ENCODE measurements at places on chromosomes 4 and X. TPM values are rescaled to one million over a fixed set of nuclear protein-coding genes. Genes with fewer than 3 reads are reported as not detected.

DNA sequence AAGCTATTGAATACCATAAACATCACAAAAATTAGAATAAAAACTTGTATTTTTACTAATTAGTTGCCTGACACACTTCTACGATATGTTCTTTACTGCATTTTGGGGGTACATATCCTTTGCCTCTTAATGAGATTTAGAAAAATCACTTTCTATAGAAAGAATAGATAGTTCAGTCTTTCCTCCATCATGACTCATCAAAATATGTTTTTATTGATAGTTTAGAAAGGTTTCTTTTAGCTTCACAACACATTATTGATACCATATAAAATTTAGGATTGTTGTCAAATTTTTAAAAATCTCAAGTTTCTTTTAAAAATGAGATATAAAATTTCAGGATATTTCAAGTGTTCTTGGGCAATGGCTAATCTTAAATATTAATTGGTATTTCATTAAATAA is 74.5 kb upstream of the NOCT start:
- H3K4me3 ChIP-seq, result no peak overlapping the region
- H3K36me3 ChIP-seq, result no peaks in the 10 kb centered on the region
- no peak for DNase-seq
- H3K27me3 ChIP-seq, result no peaks in the 10 kb centered on the region

DNA sequence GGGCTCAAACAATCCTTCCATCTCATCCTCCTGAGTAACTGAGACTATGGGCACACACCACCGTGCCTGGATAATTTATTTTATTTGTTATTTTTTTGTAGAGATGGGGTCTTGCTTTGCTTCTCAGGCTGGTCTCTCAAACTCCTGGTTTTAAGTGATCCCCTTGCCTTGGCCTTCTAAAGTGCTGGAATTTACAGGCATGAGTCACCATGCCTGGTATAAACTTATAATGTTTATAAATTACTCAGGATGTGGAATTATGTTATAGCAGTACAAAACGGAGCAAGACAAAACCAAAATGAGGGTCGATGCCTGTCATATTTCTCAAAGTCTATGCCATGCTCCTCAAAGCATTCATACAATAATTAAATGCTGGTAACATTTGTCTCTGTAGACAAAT is 29.8 kb upstream of the TEX13C start:
- no peak overlapping the region for H3K27ac ChIP-seq
- H3K27me3 ChIP-seq, result no peaks in the 10 kb centered on the region
- DNase-seq, result no peak
- no peaks in the 10 kb centered on the region for H3K4me1 ChIP-seq
- H3K4me3 ChIP-seq, result no peak overlapping the region

The CACNA1F gene
- not detected for total RNA-seq

The P2RY8 gene
- total RNA-seq, result not detected

GRCh38 chr4:179130122-179130714 is 1688.0 kb upstream of the AGA start:
- DNase-seq, result no peak
- no peaks in the 10 kb centered on the region for H3K27me3 ChIP-seq
- no peak overlapping the region for H3K4me3 ChIP-seq
- H3K36me3 ChIP-seq, result no peaks in the 10 kb centered on the region
- no peaks in the 10 kb centered on the region for H3K4me1 ChIP-seq

The HTR2C gene
- total RNA-seq, result not detected

The PABPC1L2A gene
- not detected for total RNA-seq

- H3K4me3 ChIP-seq, result no peak overlapping the region
- no peak for DNase-seq
- no peak overlapping the region for H3K27ac ChIP-seq
- no peaks in the 10 kb centered on the region for H3K27me3 ChIP-seq
- peaks cover 2% of the 10 kb centered on the region for H3K36me3 ChIP-seq
Observed at GRCh38 chr4:182699795-182700194, 217.4 kb downstream of the DCTD start.

The MTNR1A gene
- not detected for total RNA-seq

The CDKL5 gene
- total RNA-seq, result 12.6 TPM

The PCDH7 gene
- total RNA-seq, result 139 TPM
